ENCODE measurements at places on chromosomes 1 and 21. TPM values are rescaled to one million over a fixed set of nuclear protein-coding genes. Genes with fewer than 3 reads are reported as not detected.

- no peak for DNase-seq
Observed at GRCh38 chr21:41960386-41960785, 6.6 kb upstream of the C2CD2 start.

TMEM51 gene
- 43.7 TPM for total RNA-seq

HCRTR1 gene
- not detected for total RNA-seq

ROR1 gene
- total RNA-seq, result 13.1 TPM

PRKAA2 gene
- 11.9 TPM for total RNA-seq

DNA sequence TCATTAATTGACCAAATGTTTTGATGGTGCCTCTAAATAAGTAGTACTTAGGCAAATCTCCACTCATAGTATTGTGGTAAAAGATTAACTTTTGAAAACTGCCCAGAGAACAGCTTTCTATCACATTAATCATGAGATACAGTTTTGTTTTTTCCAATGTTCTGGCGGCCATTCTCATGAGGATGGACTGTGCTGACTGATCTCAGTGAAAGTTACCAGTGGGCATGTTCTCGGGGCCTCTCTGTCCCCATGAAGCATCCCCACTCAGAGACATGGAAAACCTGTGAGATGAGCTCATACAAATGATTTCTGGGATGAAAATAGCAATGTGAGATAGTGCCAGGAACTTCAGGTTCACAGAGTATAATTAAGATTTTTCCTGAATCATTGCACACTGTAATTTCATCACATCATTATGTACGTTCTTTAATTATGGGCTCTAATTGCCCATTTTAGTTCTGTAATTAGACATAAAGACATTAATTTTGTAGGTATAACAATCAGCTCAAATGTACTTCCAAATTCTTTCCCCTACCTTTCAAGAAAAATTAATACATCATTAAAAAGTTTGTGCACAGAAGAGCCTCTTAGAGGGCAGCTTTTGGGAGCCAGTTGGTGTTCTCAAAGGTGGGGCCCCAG is 40.5 kb downstream of the DDR2 start:
- DNase-seq, result no peak
